Activated CD4-positive, alpha-beta T cell treated with anti-CD3 and anti-CD28 coated beads, Interleukin-2, amount 50 U/mL, for 24 hours (primary cell): ENCODE measurements at places on chromosomes 16 and 17.

DNA sequence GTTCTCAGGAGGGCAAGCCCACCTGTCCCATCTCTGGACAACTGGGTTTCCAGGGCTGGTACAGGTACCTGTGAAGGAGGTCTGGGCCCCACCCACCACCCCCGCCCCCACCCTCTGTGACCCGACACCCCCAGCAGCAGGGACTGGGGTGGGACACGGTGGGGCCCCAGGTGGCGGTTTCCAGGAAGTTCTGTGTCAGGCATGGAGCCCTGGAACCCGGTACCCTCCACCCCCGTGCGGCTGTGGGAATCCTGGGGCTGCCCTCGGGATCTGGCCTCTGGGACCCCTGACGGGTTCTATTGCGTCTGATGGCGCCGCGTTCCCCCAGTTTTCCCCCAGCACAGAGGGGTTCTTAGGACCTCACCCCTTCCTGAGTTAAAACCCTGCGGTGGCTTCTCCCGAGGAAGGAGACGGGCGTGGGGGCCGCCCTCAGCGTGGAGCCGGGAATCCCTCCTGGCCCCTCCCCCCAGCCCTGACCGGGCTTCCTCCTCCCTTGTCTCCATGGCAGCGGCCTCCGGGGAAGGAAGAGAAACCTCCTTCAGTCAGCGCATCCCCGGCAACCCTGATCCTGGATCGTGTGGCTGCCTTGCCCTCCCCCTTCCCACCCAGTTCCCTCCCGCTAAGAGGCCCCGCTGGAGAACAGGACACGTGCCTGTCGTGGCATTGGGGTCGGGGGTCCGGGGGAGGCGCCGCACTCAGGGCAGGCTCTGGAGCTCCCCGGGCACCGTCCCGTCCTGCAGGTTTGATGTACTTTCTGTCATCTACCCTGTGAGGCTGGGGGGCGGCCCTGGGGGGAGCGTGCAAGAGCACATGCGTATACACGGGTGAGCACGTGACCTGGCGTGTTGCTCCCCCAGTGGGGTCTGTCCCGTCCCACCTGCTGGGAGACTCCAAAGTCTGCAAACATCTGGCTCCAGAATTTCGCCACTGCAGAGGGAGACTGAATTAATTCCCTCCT is 30.3 kb downstream of the CACNA1H start:
- no peak for DNase-seq

DNA sequence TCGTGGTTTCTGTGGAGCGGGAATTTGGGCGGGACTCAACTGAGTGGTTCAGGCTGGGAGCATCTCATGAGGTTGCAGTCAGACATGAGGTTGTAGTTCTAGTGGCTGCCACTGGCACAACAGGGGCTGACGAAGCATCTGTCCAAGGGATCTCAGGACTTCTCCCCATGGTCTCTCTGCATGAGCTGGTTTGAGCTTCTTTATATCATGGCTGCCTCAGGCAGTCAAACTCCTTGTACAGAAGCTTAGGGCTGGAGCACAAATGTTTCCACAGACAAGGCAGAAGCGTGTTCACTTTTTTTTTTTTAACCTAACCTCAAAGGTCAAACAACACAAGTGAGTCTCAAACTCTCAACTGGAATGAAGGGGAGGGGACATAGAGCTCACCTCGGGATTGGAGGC is 243.3 kb downstream of the MSI2 start:
- no peak for DNase-seq

DNA sequence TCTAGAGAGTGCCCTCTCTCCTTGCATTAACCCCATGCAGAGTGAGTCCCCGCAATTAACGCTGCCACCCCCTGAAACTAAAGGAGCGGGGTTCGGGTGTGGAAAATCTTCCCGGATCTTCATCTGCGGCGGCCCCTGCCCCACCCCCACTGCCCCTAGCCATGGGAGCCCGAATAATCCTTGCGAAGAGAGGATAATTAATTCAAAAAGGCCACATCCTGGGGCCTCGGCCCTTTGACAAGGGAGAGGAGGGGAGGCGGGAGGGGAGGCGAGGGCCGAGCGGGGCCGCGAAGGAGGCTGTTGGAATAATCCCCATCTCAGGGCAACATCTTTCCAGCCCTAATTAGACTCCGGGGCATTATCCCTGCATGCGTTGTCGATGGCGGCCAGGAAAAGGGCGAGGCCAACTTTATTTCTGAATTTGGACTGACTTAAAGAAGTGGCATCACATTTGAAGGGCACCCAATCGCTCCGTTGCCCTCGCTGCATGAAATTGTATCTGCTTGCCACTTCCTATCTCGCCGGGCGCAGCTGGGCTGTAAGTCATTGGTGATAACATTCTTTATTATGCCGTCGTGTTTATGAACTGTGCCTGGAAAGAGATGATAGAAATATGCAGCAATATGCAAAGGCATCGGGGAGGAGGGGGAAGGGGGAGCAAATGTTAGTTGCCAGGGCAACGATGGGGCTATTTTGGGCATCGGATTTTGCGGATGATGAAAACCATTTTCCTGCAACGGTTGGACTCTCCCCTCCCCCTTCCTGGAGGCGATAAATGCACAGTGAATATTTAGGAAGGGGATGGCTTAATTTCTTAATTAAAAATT is 387.1 kb upstream of the TNRC6C start:
- no peak for DNase-seq

DNA sequence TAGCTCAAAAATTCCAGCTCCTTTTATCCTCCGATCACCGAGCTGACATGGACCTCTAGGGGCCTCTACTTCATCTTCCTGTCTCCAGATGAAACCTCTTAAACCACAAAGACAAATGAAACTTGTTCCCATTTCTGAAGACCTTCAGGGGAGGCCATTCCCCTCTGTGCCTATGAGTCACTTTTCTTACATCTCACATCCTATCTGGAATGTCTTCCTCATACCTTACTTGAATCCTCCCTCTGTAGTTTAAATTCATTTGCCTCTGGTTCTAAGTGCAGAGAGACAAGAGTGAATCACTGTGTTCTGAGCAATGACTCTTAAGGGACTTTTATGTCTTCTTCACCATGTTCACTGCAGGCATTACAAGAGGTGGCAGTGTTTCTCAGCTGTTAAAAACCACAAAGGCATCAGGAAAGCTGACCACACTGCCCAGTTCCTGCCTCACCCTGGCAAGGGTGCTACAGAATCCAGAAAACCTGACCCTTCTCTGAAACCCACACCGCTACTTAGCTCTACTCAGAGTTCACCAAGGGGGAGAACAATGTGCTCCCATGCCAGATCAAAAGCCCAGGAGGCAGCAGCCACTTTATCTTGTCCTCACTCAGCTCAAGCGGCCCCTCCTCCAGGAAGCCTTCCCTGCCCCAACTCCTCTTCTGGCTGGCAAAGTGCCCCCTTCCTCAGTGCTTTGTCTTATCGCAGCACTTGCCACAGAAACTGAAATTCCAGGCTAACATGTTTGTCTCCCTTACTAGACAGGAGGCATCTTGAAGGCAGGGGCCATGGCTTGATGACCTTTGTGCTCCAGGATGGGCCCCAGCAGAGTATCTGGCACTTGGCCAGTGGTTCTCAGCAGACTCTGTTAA is 6.4 kb downstream of the CUEDC1 start:
- DNase-seq, result no peak

GRCh38 chr17:3221850-3222249 is 14.4 kb downstream of the OR1A1 start:
- no peak for DNase-seq

DNA sequence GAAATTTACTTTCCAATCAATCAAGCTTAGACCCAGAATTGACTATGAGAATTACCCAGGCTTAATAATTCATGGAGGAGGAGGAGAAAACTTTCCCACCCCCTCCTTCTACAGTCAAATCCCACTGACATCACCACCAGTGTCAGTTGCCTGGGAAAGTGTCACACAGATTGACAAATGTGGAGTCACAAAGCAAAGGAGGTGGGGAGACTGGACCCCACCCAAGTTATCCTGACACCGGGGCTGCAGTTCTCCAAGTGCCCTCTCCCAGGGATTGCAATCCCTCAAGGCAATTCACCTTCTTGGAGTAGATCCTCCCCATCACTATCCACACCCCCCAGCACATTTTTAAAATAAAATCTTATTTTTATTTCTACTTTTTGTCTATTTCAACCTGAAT is 100.2 kb upstream of the CDH11 start:
- DNase-seq, result no peak

DNA sequence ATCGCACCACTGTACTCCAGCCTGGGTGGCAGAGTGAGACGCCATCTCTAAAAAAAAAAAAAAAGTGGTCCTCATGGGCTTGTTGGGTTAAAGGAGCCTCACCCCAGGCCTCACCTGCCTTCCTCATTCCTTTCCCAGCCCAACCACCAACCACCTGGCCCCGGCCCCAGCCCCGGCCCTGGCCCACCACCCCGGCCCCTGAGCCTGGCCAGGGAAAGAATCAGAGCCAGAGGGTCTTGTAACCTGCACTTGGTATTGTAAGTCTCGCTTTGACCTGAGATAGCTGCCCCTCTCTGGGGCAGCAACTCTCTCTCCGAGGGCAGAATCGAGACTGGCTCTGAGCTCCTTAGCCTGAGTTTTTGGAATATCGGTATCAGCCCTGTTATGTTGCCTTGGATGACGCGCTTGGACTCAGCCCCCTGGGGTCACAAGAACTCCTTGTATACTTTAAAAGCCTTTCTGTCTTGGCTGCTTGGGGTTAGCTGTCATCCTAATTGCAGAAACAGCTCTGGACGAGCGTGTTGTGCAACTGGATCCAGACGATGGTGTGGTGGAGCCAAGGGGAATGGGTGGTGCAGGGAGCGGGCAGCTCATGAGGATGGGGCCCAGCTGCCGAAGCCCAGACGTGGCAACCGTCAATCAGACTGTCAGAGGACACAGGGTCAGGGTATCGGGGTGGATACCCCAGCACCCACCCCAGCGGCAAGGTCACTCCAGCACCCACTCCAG is 14.6 kb downstream of the SMTNL2 start:
- DNase-seq, result no peak

GRCh38 chr17:31528291-31528874 is 136.9 kb downstream of the RAB11FIP4 start:
- DNase-seq, result no peak
